ENCODE measurements at places on chromosomes 12 and 14.

DNA sequence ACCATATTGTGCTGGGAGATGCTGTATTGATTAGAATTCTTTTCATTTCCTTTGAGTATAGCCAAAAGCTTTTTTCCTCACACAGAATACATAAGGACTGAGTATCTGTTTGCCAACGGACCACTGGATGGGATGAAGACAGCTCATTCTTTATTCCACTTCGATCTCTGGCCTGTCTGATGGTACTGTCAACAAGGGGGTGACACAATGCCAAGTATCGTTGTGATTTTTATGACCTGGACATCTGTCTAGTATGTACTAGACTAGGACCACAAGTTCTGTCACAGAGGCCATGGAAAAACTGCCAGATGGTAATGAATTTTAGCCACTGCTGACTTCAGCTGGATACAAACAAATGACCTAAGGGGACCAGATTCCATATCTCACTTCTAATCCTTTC, 502.7 kb downstream of the SOX5 start:
- no peak for DNase-seq

DNA sequence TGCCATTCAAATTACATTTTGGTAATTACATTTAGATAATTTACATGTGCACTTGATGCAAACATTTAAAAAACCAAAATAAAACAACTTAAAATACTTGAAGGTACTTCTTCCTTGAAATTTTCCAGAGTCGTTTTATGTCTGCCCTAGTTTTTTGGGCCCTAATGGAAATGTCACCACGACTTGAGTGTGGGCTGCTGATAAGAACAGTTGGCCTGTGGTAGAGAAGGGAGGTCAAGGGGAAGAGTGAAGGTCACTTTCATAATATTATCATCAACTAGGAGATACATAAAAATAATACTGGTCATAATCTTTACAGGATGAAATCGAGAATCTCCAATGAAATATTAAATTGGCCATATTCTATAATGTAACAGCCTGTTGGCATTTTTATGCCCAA, 23.1 kb downstream of the ZDHHC17 start:
- no peak for DNase-seq

DNA sequence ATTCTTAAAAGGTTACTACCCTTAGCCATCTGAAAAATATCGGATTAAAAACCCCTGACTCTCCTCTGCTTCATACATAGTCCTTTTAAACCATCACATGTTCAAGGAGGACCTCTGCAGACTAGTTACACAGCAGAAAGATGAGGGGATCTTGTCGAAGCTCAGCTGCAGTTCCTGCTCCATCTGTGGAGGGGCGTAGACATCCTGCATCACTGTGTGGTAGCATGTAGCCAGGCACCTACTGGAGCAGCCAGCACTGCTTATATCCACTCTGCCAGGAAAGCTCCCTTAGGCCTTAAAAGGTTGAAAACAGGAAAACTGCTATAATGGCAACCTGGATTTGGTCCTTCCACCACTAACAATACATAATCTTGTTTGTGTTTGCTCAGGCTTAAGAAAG, 57.6 kb upstream of the STRN3 start:
- no peak for DNase-seq

DNA sequence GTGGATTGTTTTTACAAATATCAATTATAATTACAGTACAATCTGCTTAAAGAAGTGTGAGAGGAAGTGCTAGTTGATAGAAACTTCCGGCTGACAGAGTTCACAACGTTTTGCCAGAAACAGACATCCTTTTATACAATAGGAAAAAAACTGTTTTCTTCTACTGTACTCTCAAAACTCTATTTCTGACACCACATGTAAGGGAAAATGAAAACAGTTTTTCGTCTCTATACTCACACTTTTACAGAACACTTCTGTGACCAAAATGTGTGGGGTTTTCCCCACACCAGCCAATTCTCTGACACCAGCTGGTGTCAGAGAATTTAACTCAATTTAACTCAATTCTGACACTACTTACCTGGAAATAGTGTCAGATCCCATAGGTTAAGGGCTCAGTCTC, 24.2 kb upstream of the HIF1A start:
- peak; percentile 37 for DNase-seq

DNA sequence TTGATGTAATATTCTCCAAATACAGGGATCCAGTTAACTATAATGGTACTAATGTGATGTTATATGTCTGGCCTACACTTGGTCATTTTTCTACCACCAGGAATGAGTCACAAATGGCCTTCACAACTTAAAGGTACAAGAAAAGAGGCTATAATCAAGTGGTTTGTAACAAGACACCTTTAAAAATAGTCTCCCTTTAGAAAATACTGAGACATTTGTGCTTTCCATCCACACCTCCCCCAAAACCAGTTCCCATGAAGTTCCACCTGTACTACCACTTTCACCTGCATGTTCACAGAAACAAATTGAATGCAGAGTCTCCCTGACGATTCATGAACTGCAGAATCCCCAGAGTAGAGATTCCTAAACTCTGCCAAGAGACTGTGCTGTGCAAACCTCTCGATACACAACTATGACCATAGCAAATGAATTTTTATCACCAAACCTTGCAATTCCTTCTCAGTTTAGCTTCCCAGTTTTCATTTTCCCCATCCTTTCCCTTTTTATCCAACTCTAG, 6.0 kb downstream of the BTG1 start:
- no peak for DNase-seq

DNA sequence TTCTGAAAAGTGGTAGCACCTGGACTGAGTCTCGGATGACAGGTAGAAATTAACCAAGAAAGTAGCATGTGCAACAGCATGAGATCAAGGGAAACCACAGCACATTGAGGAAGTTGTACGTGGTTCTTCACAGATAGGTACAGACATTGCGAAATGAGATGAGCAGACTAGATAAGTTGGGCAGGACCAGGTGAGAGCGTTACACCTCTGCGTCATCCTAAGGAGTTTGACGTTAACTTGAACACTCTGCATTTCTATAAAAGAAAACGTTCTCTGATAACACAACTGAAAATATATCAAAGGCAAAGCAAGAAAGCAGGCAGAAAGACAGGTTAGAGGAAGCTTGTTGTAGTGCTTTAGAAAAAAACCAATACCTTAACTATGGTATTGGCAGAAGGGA, 98.5 kb upstream of the RASSF8 start:
- DNase-seq = no peak

DNA sequence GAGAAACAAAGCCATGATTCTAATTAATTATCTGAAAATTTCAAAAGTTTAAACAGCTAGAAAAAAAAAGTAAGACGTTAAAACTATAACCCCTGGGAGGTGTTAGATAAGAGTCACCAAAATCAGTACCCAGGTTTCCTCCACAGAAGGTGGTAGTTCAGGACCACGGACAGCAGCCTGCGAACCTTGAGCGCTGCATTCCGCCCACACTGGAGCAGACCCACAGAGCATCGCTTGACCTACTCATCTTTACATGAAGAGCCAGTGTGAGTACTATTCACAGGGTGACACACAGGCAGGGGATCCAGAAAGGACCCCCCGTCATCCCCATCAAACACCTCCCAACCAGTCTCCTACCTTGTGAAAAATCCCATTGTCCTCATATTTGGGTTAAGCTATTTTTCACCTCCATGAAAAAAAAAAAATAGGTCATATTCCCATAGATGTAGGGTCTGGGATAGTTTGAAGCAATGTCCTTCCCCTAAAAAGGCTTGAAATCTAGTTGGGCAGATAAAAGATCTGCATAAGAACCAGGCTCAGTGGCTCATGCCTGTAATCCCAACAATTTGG, 8.8 kb upstream of the CHGA start:
- no peak for DNase-seq

GRCh38 chr12:123896767-123897166, 75.9 kb downstream of the CCDC92 start:
- no peak for DNase-seq

DNA sequence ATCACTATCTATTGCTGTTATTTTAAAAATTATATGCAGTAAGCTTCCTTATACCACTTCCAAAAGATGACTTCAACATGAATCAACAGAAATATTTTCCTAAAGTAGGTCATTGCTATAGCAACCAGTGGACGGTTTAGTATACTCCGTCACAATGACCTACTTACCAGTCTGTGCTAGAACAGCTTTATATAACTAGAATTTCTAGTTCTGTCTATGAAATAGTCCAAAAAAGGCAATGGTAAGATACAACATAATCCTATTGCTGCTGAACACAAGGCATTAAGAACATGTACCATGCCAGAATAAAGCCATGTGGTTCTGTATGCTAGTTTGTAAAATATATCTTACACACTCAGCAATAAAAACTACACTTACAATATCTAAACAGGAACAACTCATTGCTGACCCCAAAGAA, 40.7 kb upstream of the MTERF2 start:
- DNase-seq = no peak

DNA sequence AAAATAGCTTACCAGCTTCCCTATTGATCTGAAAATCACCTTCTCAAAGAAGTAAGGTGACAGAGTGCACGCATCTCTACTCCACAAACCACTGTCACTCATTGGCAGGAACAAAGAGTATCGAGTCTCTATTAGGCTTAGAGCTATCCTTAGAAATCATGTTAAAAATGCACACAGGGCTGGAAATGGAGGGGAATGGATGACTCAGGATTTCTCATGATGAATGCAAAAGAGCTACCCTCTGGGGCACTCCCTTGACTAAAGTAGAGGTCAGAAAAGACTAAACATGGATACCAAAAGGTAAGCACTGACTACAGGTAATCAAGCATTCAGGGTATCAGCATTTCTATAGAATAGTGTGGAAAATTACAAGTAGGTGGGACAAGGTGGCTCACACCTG, 96.1 kb upstream of the ANO4 start:
- no peak for DNase-seq

GRCh38 chr12:32568228-32568627, 110.9 kb upstream of the DNM1L start:
- DNase-seq = no peak

DNA sequence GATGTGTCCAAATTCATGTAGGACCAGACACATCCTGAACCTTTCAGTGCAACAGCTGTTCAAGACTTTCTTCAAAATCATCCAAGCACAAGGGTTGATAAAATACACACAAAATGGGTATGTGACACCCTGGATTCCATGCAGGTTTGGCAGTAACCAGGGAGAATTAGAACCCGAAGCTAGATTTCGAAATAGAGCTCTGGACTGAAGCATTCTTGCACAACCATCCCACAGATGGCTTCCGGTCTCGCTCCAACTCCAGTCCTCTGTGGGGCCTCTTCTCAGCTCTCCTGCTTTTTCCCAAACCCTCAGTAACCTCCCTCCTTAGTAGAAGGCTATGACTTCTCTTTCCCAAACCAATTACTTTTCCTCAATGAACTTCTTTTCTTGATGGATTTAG, 171.3 kb downstream of the TTC7B start:
- no peak for DNase-seq

GRCh38 chr12:125203145-125203765, 138.0 kb downstream of the AACS start:
- DNase-seq = no peak

DNA sequence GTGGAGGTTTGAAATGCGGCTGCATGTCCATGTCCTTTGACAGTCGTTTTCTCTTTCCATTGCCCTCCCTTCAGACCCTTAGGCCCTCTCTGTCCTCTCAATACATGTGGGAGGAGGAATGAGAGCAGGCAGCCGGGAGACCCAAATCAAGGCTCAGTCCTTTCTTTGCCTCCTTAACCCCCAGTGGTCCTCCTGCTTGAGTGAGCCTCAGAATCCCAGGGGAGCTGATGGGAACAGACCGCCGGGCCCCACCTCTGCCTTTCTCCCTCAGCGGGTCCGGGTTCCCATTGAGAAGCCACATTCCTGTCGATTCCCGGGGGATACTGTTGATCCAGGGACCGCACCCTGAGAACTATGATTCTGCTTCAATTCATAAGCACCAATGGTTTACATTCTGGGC, 77.9 kb upstream of the RFLNA start:
- no peak for DNase-seq

GRCh38 chr14:61332658-61333029, 11.3 kb downstream of the PRKCH start:
- no peak for DNase-seq

DNA sequence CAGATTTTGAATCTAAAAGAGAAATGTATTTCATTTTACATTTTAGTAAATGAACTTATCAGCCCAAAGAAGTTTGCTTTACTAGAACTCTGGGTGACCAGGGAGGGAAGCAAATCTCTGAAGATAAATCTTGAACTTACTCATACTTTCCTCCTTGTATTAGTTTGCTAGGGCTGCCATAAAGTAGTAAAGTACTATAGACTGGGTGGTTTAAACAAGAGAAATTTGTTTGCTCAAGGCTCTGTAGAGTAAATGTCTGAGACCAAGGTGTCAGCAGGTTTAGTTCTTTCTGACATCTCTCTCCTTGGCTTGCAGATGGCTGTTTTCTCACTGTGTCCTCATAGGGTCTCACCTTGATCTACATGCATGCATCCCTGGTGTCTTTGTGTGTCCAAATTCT, 926.0 kb downstream of the DIO2 start:
- DNase-seq = no peak

- no peak for DNase-seq
Observed at GRCh38 chr12:5008661-5009060, 35.0 kb upstream of the KCNA5 start.

GRCh38 chr12:108738170-108738569, 6.9 kb upstream of the CORO1C start:
- DNase-seq = no peak

DNA sequence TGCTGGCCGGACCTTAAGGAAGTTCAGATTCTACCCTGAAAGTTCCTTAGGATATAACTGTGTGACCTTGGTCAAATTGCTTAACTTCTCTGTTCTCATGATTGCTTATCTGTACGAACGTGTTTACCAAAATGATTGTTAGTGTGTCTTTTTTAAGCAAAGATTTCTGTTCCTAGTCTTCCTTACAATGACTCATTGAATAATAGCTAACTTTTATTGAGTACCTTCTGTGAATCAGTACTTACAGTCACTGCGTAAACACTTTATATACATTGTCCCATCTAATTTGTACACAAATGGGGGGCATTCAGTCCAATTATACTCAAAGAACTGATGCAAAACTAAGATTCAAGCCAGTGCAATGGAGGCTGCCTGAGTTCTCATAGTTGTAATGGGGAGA, 4.2 kb upstream of the TMEM30B start:
- no peak for DNase-seq

- DNase-seq = no peak
Observed at GRCh38 chr14:23020143-23021128, 10.5 kb upstream of the C14orf93 start.

DNA sequence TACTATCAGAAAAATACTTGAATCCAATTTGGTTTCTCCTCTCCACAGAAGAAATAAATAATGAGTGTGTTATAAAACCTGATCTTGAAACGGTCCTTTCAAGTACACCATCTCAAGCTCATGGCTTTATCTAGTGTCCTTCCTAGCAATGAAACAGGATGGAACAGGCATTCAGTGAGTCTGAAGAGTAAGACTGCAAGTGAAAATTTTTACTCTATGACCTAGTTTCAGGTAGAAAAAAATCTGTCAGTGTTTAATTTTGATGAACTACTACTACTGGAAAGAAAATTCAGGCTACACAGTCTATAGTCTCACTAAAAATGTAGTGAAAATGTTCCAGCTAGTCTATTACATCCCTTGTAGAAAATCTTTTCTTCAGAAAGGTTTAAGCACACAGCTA, 7.7 kb downstream of the CBX5 start:
- DNase-seq = no peak
